Fibroblast of the aortic adventitia (primary cell): ENCODE measurements at places on chromosomes 2 and 18. TPM values are rescaled to one million over a fixed set of nuclear protein-coding genes. Genes with fewer than 3 reads are reported as not detected.

The SIGLEC15 gene
- 8.4 TPM in 1 of 2 replicates, not detected in the other for total RNA-seq

The FOXI3 gene
- total RNA-seq: not detected in 2 replicates

The STARD6 gene
- not detected in 2 replicates for total RNA-seq

The AQP4 gene
- total RNA-seq: not detected in 2 replicates

The ESPNL gene
- 1.4 and 2.4 TPM in 2 replicates for total RNA-seq

The LIMS2 gene
- 7.8 and 11.3 TPM in 2 replicates for total RNA-seq

The ADRA2B gene
- under 0.01 TPM in 1 of 2 replicates, not detected in the other for total RNA-seq

The SCTR gene
- not detected in 2 replicates for total RNA-seq

The RAB17 gene
- 0.54 and 3.5 TPM in 2 replicates for total RNA-seq

The ARHGEF4 gene
- total RNA-seq: 5.2 and 9.8 TPM in 2 replicates

The CCDC178 gene
- 0.72 and 0.74 TPM in 2 replicates for total RNA-seq

The ZNF385B gene
- 4.8 TPM in 1 of 2 replicates, not detected in the other for total RNA-seq

The YPEL5 gene
- 54.5 and 102 TPM in 2 replicates for total RNA-seq

The NT5DC4 gene
- not detected in 2 replicates for total RNA-seq

The RGPD5 gene
- 15.5 and 18.2 TPM in 2 replicates for total RNA-seq

The MAP2 gene
- total RNA-seq: 2.1 and 26.5 TPM in 2 replicates

The EML6 gene
- 0.49 and 2.8 TPM in 2 replicates for total RNA-seq

The KCTD1 gene
- total RNA-seq: 9.9 and 21.8 TPM in 2 replicates

The PROM2 gene
- total RNA-seq: 0.18 and 0.33 TPM in 2 replicates

The KHK gene
- total RNA-seq: 1.7 and 2.3 TPM in 2 replicates

The CCDC141 gene
- total RNA-seq: 1.8 and 2.7 TPM in 2 replicates

The SLC4A5 gene
- total RNA-seq: 0.25 and 0.45 TPM in 2 replicates

The ST6GAL2 gene
- 0.09 and 0.16 TPM in 2 replicates for total RNA-seq

The REG1A gene
- not detected in 2 replicates for total RNA-seq

The CFAP221 gene
- not detected in 2 replicates for total RNA-seq

The DNAH6 gene
- total RNA-seq: under 0.01 and 0.49 TPM in 2 replicates

The DLX1 gene
- total RNA-seq: 0.41 and 0.99 TPM in 2 replicates

The C2orf15 gene
- not detected in 2 replicates for total RNA-seq

The CRYGC gene
- total RNA-seq: not detected in 2 replicates
